Glomerular endothelial cell (primary cell): ENCODE measurements at places on chromosomes 7 and 10. TPM values are rescaled to one million over a fixed set of nuclear protein-coding genes. Genes with fewer than 3 reads are reported as not detected.
A peak's percentile ranks its signal among the peaks of the same experiment; 100 is the strongest.

- no peak for DNase-seq
These were observed at the start of gene ADARB2 for GRCh38 chr10:1737222-1738061. TSS of gene ADARB2 (minus strand) at chr10:1737525.

DNA sequence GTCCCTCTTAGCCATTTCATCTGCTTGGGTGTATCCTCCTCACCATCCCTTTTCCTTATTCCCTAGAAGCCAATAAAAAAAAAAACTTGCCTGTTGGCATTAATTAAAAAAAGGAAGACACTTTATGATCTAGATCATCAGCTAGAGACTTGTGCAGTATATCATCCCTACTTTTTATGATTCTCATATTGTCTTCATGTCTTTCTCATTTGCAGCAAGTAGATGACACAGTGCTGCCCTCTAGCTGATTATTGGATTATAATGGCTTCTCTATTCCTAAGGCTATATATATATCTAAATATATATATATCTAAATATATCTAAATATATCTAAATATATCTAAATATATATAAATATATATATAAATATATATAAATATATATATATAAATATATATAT lies 272.4 kb upstream of the LRGUK start:
- no peak for DNase-seq

DNA sequence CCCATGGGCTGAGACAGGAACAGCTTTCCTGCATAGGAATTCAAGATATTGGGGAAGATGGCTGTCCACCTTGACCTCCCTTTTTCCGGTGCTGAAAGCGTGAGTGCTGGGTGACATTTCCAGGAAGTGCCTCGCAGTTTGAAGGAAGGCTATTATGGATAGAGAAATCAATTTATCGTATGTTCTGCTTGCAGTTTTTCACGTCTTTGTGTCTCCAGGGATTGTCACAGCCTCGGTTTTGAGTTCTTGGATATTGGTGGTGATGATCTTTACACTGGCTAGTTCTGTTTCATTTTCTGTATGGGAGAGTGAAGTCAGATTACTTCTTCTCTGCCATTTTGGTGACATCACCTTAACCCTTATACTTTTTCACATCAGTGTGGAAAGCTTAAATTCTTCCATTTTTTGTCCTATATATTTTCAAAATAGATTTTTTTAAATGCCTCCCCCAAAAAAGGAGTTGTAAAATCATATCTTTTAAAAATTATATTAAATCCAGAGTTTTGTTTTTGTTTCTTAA lies 102.5 kb upstream of the APBB1IP start:
- no peak for DNase-seq

GRCh38 chr7:107944411-107945169 lies 53.6 kb downstream of the DLD start:
- DNase-seq: no peak

- DNase-seq: no peak
These were observed 119.4 kb downstream of the ZFAND4 start for GRCh38 chr10:45553155-45553554.

GRCh38 chr10:68082872-68083271 lies 7.8 kb upstream of the HERC4 start:
- no peak for DNase-seq

DNA sequence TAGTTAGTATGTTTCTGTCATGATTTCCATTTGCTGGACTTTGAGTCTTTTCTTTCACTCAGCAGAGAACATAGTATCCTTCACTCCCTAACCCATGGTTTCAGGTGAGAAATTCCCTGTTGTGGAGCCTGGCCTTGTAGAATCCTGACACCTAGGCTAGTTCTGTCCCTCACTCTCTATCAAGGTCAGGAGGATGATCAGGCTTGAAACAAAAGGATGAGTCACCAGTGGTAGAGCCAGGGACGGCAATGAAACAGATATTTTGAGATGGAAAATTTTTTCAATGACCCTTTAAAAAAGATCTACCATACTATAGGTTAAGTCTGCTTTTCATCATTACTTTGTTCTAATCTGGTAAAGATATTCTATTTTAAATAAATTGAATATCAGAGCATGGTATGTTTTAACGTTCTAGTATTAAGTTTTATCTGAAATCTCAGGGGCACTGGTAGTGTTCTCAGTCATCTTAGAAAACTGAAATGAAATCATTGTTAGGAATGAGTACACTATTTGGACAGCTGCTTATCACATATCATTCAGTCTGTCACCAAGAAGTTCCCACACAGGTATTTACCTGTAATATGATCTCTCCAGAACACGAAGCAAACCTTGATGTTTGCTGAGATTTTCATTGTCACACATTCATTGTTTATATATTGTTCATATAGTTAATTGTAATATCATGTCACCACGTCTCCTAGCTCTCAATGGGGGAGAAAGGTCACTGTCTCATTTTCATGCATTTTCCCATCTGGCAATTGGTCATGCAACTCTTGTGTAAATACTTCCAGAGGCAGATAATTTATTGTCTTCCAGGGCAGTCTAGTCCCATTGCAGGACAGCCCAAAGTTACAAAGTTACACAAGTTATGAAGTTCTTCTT lies 299.9 kb upstream of the LRRTM3 start:
- DNase-seq: no peak

GRCh38 chr7:101754424-101755159 lies 62.8 kb upstream of the CUX1 start:
- no peak for DNase-seq

GRCh38 chr7:83976302-83976701 lies 218.3 kb downstream of the SEMA3A start:
- DNase-seq: peak; percentile 20

- no peak for DNase-seq
These were observed 101.1 kb downstream of the GPR85 start for GRCh38 chr7:112985377-112985987.

GRCh38 chr7:30304177-30304884 lies 19.9 kb downstream of the ZNRF2 start:
- DNase-seq: no peak

DNA sequence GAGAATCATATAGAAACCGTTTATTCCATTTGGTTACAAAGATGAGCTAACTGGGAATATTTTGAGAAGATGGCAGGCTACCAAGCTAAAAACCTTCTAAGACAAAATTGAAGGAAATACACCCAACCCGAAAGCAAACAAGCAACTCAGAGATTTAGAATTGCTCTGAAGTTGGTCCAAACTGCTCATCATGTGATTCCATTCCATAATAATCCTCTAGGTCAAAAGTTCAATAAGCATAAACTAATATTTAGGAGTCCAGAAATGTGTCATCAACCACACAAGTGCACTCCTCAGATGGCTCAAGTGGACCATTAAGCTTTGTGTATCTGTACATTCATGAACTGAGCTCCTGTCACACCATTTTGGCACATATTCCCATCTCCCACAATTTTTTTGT lies 28.7 kb downstream of the DGKI start:
- DNase-seq: no peak

- DNase-seq: no peak
These were observed 9.4 kb upstream of the FAM241B start for GRCh38 chr10:69620625-69621024.

The CFAP46 gene
- total RNA-seq: 1.9 and 3.2 TPM in 2 replicates

The IFIT2 gene
- 7.9 and 8.9 TPM in 2 replicates for total RNA-seq
